GM20000 (cell line): ENCODE measurements at places on chromosomes 7 and 10.
A peak's percentile ranks its signal among the peaks of the same experiment; 100 is the strongest.

DNA sequence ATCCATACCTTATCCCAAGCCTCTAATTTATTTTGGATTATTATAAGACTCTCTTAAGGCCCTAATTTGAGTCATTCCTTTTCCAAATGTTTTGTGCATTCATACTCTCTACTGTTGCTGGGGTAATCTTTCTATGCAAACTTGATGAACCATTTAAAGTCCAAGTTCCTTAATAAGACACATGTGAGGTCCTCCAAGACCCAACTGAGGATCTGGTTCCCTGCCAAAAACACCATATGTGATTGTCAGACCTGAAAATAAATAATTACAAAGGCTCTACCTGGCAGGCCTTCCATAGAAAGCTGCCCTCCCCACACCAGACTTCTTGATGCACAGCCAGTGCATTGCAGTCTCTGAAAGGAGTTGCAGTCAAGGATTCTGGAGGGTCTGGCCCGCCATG lies 257.9 kb upstream of the AKR1E2 start:
- DNase-seq, result no peak

DNA sequence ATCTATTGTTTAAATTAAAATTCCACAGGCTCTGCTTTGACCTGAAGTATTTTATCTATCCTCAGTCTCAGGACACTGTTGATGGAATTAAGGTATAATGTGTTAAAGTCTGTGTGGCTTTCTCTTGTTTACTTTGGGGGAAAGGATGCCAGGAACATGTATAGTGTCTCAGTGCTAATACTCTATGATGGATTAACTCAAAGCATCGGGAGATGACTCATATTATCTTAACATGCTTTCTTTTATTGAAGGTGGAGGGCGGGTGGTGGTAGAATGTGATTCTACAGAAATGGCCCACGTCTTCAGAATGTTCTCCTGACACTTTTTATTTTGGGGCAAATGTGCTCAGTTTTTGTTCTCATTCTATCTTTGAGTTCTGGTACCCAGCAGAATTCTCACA lies 189.0 kb downstream of the ANKRD30A start:
- DNase-seq, result no peak

GRCh38 chr7:36514289-36515243 lies 124.9 kb downstream of the ANLN start:
- DNase-seq, result no peak

DNA sequence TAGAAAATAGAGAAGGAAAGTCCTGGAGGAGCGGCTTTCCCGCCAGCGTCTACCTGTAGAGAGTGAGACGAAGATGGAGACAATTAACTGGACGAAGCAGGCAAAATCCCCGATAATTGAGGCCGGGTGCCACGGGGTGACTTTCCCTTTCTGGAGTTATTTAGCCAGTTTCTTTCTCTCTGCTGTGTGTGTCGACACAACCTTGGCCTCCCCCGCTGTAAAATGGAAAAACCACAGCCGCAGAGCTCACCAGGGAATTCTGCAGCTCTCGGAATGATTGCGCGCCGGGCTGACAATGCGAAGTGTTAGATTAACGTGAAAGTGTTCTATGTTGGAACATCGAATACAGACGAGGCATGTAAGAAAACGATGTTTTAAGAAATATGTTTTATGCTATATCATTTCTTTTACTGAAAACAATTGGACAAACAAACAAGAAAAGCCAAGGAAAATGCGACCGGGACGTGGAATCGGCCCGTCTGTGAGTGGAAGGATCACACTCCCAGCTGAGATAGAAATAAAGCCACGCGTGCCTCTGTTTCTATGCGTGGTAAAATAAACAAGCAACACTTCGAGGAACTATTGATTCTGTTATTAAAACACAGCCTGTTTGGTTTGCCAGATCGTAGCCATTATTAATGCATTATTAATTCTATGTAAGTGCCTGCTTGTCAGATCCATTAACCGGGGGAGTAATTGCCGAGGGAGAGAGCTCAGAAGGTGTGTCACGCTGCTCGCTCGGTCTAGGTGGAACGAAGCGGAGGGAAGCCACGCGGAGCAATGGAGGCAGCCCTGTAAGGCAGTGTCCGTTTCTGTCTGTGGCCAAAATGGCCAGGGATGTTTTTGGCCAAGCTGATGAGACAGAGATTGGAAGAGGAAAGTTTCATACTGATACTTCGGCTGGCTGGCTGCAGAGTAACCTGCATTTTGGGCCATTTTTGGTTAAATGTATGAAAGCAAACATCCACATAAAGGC lies 129.4 kb downstream of the DNAJB6 start:
- no peak for DNase-seq

DNA sequence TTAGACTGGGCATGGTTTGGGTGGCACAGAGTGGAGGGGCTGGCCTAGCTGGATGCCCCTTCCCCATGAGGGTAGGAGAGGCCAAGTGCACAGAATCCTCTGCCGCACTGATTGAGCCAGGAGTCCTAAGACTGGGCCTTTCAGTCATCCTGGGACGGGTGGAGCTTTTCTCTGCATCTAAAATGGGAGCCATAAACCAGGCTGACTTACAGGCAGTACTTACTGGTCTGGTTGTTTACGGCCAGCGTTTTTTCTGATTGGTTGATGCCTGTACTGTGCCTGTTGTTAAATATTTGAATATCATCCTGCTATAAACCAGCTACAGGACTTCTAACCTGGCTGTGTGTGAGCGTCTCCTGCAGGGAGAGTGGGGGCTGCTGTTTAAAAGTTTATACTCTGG lies 107.8 kb downstream of the CDH23 start:
- DNase-seq, result no peak

DNA sequence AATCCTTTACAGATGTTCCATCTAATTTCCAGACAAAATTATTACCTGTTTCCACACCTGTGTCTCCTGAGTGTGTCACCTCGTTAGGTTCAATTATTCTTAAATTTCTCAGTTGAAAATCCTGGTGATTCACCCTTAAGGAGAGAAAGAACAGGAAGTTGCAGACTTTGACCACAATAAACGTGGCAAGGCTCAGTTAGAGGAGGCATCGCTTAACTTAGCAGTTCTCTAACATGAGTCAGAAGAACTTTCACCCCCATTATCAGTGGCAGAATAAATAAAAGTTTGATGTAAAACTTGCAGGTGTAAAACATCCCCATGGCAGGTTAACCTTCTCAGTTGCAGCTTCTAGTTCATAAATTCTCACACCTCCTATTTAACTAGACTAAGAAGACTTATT lies 8.3 kb downstream of the XPNPEP1 start:
- DNase-seq, result no peak

- DNase-seq, result no peak
These were observed 50.6 kb upstream of the STEAP4 start for GRCh38 chr7:88357294-88357693.

- no peak for DNase-seq
These were observed 28.9 kb upstream of the DDC start for GRCh38 chr7:50594136-50594535.

DNA sequence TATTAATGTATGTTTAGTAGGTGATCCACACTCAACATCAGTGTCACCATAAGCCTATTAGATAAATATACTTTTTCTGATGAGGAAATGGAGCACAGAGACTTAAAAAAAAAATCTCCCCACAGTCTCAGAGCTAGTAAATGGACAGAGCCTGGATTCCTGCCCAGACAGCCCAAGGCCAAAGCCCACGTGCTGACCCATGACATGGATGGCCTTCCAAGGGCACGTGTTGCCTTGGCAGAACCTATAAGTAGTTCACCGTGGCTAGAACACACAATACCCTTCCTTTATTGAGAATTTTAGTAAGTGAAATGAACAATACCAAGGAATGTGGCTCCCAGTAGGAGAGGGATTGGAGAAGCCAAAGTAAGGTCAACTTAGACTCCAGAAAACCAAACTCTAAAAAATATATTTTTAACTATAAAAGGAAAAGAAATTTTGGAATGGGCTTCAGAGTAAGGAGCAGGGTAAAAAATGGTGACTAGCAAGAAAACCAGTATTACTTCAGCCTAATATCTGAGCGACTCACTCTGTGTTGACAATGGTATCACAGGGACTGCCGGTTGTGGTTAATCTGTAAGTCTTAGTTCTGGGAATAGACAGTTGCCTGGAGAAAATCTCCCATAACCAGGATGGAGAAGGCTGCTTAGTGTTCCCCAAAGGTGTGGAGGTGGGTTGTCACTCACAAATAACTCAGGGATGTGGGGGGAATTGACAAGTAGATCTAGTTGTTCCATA lies 223.0 kb downstream of the SORCS1 start:
- no peak for DNase-seq

- no peak for DNase-seq
These were observed 9.0 kb downstream of the A1CF start for GRCh38 chr10:50876429-50876828.

GRCh38 chr10:111756217-111757061 lies 427.1 kb downstream of the GPAM start:
- DNase-seq, result peak; percentile 9

DNA sequence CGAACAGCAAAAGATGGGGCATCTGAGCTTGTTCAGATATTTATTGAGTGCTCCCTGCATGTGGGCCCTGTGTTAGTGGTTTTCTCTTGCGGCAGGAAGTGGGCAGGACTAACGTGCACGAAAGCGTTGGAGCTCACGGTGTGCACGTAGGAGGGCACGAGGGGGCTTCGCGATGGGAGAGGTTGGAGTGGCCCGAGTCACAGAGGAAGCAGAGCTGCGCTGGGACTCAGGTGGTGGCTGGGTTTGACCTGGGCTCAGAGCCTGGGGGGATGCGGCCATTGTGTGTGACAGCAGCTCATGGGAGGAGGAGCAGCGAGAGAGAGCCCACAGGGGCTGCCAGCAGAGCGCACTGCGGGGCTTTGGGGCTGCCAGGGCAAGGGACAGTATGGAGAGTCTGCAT lies 7.7 kb downstream of the ZSCAN25 start:
- no peak for DNase-seq

- DNase-seq, result no peak
These were observed 291.2 kb upstream of the FZD1 start for GRCh38 chr7:90972906-90973550.

- no peak for DNase-seq
These were observed 304.1 kb downstream of the GRM8 start for GRCh38 chr7:126948664-126949063.

GRCh38 chr7:106603346-106603745 lies 57.6 kb downstream of the CCDC71L start:
- DNase-seq, result no peak

- DNase-seq, result no peak
These were observed 82.5 kb upstream of the GATA3 start for GRCh38 chr10:7971949-7972348.
